Brain (organoid and tissue), 16 donors: ENCODE measurements at places on chromosomes 11 and 22.

GRCh38 chr11:86234831-86235461 lies 9.6 kb upstream of the EED start:
- no peak for DNase-seq

DNA sequence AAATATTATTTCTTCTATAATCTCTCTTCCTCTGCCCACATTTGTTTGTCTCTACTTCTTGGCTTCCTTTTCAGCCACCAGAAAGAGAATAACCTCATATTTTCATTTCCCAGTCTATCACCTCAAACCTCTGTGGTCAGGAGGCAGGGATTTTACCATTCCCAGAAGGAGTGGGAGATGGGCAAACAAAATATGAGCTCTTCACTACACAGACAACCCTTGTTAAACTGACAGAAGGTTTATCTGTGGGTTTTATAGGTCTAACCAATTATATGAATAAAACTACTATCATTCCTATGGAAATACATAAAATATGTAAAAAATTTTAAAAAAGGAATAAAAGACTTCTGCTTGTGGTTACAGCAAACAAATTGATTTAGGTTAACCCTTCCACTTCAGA lies 160.0 kb upstream of the TRPC6 start:
- no peak for DNase-seq

DNA sequence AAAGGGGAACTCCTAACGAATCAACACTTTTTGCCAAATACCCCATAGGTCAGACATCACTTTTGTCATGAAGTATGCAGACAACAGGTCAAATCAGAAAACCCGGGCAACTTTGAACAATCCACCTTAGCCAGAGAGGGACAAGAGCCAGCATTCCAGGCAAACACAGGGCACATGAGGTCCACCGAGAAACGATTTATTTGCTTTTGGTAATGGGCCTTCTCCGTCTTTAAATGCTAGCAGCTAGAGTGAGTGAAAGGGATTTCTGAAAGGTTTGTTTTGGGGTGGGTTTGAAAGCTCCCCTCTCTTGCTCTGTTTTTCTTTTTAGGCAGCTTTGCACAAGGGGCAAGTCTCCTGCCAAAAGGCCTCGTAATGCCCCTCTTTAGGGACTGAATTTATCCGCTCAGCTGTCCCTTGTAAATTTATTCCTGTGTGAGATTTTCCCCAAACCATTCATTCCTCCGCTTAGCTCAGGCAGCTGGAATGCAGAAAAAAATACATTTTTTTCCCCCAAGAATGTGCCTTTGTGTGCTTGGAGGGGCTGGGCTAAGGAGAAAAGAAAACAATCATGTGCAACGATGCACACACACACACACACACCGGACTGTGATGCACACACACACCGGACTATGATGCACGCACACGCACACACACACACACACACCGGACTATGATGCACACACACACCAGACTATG lies 196.9 kb downstream of the SNX19 start:
- peak; percentile 22 for DNase-seq

GRCh38 chr11:70498171-70498571 lies 99.8 kb downstream of the CTTN start:
- no peak for DNase-seq

DNA sequence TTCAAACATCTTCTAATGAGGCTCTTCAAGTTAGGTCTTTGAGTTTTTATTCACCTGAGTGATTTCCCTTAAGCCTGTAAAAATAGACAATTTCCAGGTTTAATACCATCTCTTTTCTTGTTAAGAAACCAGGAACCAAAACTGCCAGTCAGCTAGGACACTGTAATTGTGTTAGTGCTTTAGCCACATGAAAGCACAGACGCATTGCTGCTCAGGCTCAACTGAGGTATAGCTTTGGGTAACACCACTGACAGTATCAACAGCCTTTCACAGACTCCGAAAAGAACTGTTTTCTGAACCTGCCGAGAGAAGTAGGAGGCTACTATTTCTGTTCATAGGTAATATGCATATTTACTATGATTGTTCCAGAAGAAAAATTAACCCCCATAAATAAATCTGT lies 768.7 kb downstream of the ETS1 start:
- no peak for DNase-seq

DNA sequence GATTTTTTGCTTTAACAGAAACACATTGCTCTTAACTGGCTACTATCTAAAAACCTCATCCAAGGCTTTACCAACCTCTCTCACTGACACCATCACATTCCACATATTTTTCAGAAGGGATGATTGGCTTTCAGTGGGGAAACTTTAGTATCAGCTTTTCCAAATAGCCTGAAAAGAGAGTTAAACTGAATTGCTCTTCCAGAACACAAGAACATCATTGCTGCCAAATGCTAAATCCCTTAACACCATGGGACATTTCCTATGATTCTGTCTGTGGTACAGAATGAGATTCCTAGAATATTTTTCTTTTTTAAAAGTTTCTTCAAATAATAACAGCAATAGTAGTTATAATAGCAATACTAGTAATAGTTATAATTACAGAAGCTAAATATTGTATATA lies 45.4 kb downstream of the SOX6 start:
- no peak for DNase-seq

GRCh38 chr22:23478175-23478574 lies 101.9 kb downstream of the IGLL1 start:
- no peak for DNase-seq

GRCh38 chr11:4826425-4826824 lies 5.3 kb downstream of the OR51F2 start:
- no peak for DNase-seq

DNA sequence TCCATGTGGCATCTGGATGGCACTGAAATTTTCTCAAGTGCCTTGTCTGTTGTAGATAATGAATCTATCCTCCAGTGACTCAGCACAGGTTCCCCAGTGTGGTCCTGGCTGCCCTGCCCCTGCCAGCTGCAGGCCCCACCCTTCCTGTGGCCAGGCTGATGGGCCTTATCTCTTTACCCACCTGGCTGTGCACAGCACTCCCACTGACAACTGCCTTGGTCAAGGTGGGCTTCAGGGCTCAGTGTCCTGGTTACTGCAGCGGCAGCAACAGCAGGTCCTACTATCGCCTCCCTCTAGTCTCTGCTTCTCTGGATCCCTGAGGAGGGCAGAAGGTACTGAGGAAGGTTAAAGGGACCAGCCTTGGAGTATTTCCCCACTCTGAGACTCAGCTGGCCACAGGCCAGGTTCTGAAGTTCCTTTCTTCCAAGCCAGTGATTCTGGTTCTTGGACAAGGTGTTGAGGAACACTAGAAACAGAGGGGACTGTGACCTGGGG lies 3.1 kb downstream of the HMBS start:
- DNase-seq, result no peak

GRCh38 chr22:20756846-20757245 lies 17.1 kb upstream of the SERPIND1 start:
- no peak for DNase-seq

GRCh38 chr22:35506259-35506570 lies 34.4 kb upstream of the RASD2 start:
- no peak for DNase-seq

DNA sequence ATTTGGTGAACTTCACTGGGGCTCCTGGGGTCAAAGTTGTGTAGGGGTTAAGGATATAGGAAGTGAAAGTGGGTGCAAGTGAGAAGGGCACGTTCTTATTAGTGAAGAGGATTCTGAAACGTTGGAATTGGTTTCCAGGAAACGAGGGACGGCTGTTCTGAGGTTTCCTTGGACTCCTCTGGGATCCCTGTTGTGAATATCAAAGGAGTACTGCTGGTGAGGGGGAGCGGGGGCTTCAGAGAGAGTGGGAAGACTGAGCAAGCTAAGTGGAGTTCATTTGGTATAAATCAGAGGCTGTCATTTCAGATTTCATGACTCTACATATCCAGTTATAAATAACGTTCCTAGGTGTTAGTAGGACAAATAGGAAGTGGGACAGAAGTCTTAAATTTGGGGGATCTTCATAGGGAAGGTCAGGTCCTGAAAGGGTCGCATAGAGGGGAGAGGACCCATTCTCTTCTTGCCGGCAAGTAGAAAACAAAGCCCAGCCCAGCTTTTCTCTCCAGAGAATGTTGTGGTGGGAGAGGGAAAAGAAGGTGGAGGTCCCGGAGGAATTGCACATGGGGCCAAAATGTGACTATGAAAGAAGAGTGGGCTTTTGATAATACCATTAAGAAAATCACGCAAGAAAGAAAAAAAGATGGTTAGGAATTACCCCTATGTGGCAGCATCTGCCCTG lies 1.1 kb upstream of the NELL1 start:
- peak; percentile 22 for DNase-seq

DNA sequence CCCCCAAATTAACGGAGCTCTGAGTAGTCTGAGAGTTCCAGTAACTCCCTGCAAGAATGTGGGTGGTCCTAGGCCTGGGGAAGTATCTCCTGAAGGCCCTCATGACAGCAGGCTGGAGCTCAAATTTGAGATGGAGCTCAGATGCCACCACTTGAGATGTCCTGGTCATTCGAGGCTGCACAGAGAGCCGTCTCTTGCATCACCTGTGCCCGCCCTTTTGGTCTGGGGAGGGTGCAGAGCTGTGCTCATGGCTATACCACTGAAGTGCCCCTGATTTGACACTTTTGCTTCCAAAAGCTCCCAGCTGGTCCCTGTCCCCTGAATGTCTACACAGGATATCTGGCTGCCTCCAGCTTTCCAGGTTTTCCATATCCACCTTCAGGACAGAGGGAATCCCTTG lies 214.0 kb upstream of the B3GAT1 start:
- no peak for DNase-seq

DNA sequence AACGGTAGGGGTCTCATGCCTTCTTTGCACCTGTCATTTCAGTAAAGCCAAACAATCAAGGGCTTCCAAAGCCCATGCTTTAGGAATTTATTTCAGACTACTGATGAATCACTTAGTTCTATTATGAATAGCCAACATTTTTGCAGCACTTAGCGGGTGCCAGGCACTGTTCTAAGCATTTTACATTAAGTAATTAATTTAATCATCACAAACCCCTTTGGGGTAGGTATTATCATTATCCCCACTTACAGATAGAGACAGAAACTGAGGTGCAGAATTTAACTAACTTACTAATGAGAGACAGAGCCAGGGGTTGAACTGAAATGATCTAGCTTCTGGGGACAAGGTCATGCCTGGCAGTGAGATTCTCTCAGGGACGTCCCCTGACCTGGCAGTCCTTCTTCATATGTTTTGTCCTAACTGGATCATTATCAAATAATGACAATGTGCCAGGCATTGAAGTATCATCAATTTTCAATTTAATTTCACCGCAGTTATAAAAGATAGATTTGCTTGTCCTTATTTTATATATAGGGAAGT lies 31.7 kb upstream of the NAV2 start:
- DNase-seq, result peak; percentile 41

- DNase-seq, result no peak
Measured at GRCh38 chr11:71198823-71199165, 53.6 kb downstream of the SHANK2 start.

DNA sequence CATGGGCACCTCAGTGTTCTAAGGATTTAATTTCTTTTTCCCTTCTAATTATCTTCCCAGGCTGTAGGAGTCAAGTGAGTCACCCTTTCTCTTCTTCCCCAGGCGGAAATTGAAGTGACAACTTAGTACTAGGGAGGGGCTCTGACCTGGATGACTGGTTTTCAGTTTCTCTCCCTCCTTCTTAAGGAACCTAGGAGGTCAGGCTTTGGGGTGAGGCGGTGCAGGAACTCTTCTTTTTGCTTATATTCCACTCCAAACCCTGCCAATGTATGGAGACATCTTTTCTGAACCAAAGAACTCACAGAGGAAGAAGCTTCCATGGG lies 12.6 kb downstream of the ZDHHC5 start:
- no peak for DNase-seq

GRCh38 chr22:49632199-49633009 lies 195.3 kb downstream of the BRD1 start:
- peak; percentile 94 for DNase-seq

- peak; percentile 73 for DNase-seq
Measured at GRCh38 chr11:126607374-126607773, 251.9 kb downstream of the ST3GAL4 start.

GRCh38 chr11:117395476-117395875 lies 67.8 kb downstream of the CEP164 start:
- DNase-seq, result no peak

DNA sequence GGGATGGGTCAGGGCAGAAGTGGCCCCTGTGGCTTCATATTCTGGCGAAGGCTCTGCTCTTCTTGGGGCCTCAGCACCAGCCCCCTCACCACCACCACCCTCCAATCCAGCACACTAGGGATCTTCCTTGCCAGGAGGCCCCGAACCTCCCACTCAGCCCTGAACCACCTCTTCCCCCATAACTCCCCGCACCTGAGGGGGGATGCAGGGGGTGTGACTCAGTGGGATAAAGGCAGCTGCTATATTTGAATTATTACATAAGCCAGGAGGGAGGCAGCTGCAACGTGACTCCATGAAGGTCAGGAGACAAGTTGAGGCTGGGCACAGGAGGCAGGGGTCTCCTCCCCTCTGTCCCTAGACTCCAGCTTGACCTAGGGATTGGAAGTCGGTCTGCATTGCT lies 5.6 kb upstream of the PDE2A start:
- DNase-seq, result no peak

GRCh38 chr11:8035200-8035855 lies 45.7 kb upstream of the TUB start:
- DNase-seq, result no peak

DNA sequence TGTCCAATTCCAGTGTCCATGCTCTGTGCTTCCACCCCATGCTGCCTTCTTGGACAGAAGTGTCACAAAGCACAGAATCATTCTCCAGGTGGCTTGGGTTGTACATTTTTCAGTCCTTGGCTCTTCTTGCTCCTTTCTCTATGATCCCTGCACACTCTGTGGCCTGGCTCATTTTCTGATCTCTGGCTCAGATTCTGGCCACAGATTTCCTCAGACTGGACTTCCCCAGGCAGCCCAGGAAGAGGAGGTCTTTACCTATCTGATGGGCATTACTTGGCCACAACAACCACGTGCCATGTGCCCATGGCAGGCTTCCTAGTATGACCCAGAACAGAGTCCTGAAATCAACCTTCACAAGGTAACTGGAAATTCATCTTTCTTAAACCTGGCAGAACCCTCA lies 27.2 kb downstream of the SYTL2 start:
- no peak for DNase-seq

DNA sequence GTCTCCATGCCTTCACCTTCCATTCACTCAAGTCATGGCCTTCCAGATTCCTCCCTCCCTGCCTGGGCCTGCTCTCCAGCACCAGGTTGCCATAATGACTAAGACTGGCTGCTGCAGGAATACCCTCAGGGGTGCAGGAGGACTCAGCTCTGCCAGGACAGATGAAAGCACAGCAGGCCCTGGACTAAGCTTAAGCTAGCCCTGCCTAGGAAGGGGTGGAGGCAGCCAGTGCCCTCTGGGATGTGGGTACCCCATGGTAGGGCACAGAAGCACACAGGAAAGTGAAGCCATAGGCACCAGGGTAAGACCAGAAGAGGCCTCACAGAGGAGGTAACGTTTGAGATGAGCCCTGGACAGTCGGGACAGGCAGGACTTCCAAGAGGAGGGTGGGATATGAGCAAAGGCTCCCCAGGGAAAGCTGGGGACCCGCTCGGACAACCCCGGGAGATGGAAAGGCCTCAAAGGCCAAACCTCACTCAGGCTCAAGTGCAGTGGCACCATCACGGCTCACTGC lies 3.0 kb upstream of the RIN1 start:
- no peak for DNase-seq
